ENCODE measurements at places on chromosomes 1 and 21.

- DNase-seq: no peak
These were observed 16.1 kb upstream of the KCNA3 start for GRCh38 chr1:110690709-110691365.

GRCh38 chr1:11061652-11062365, 2.0 kb upstream of the SRM start:
- no peak for DNase-seq

DNA sequence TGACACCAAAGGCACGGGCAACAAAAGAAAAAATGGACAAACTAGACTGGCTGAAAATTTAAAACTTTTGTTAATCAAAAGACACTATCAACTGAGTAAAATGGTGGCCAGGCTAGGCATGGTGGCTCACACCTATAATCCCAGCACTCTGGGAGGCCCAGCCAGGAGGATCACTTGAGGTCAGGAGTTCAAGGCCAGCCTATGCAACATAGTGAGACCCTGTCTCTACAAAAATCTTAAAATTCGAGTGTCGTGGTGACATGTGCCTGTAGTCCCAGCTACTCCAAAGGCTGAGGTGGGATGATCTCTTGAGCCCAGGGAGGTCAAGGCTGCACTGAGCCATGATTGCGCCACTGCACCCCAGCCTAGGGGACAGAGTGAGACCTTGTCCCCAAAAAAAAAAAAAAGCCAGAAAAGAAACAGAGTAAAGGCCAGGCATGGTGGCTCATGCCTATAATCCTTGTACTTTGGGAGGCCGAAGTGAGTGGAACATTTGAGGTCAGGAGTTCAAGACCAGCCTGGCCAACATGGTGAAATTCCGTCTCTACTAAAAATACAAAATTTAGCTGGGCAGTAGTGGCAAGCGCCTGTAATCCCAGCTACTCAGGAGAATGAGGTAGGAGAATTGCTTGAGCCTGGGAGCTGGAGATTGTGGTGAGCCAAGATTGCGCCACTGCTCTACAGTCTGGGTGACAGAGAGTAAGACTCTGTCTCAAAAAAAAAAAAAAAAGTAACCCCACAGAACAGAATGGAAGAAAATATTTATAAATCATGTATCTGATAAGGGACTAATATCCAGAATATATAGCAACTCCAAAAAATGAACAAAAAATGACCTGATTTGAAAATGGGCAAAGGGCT, 8.0 kb downstream of the TUT4 start:
- no peak for DNase-seq

DNA sequence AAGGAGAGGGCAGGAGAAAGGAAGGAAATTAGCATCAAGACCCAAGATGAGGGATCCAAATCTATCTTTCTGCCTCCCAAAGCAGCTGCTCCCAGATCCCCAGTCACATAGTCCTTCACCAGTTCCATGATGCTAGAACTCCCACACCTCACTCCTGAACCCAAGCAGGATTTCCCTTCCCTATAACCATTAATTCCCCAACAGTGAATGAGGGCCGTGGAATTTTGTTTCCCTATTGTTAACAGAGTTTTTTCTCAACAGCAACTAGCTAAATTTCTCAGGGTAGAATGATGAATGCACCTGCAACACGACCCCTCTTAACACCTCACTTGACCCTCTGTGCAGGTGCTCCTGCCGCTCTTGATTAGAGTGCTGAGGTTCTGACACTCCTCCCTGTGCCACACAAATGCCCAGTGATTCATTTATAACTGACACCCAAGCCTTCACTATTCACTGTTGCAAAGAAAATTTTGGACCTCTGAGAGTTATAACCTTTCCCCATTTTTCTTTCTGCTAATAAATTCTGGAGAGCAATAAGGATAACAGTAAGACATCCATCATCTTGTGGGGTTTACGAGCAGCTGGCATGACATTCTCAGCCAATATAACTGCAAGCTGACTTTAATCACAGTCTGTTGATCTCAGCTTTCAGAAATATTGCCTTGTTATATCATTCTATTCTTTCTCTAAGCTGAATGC, 25.4 kb upstream of the NPL start:
- no peak for DNase-seq

DNA sequence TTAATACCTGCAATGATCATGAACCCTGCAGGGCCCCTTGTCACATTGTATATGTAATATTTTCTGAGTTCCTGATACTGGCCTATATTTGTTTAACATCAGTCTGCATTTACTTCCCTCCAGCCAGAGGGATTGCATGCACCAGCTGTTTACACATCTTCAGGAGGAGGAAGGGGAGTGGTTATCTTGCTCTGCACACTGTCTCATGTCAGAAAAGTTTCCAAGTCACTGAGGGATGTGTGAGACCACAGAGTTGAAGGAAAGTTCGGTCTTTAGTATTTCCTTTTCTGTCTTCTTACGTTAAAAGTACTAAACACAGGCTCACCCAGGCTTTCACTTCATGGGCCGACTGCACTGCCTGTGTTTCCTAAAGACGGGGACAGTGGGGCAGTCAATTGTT, 574.1 kb downstream of the LMO4 start:
- DNase-seq: peak; percentile 35

DNA sequence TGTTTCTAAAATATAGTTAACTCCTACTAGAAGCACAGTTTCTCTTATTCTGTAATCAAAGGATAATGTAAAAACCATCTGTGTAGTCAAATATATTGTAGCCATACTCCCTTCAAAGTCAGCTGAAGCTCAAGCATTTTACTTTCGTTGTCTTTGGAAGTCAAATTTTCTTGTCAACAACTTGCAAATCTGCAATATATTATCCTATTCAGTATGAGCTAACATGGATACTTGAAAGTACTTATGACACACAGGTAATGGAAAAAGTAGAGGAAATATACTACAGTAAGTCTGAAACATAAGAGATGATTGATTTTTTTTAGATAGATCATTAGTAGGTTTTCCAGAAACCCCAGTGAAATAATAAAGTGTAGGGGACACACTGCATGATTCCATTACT, 121.5 kb downstream of the COL24A1 start:
- DNase-seq: no peak

DNA sequence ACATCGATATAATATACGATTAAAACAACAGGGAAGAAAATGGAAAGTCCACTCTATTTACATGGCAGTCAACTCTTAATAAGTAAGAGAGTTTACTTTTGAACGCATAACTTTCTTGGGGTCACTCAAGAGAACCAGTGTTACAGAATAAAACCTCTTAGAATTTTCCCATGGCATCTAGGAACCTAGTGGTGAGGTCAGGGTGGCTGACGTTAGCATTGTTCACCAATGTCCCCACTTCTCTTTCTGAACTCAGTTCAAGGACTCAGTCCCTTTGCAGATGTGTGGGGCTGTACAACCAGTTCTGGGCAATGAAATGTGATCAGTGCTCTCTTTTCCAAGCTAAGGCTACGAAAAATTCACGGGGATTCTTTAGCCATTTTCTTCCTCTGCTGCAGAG, 2.6 kb upstream of the RNF2 start:
- DNase-seq: no peak

- no peak for DNase-seq
These were observed 58.3 kb upstream of the FASLG start for GRCh38 chr1:172600615-172601014.

DNA sequence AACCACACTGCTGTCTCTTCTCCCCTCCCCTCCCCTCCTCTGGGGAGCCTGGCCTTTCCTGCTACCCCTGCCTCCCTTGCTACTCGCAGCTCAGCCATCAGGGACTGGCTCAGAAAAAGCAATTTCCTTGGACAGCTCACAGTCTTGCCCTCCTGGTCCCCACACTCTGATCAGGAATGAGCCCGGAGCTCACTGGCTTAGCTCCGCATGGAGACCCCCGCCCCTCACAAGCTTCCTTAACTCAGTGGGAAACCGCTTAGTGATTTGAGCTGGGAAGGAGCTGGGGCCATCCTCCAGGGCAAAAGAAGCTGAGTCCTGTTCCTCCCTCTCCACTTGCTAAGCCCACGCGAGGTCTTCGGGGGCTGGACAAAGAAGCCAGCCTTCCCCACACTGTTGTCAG, 70.3 kb upstream of the ACTL8 start:
- no peak for DNase-seq

DNA sequence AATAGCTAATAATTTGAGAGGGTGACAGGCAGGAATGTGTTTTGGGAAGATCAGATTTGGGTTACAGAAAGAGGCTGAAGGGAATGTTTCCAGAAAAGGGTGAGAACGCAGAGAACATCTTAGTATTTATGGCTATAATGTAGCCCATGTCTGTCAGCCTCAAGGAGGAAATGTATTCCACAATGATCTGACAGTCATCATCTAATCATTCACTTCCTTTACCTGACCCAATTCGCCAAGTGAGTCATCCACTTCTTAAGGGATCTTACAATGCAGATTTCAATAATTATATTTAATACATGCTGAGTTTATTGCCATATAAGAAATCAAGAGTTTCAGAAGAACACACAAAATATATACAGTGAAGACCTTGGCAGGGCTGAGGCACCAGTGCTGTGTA, 10.8 kb downstream of the TRIM45 start:
- DNase-seq: no peak

DNA sequence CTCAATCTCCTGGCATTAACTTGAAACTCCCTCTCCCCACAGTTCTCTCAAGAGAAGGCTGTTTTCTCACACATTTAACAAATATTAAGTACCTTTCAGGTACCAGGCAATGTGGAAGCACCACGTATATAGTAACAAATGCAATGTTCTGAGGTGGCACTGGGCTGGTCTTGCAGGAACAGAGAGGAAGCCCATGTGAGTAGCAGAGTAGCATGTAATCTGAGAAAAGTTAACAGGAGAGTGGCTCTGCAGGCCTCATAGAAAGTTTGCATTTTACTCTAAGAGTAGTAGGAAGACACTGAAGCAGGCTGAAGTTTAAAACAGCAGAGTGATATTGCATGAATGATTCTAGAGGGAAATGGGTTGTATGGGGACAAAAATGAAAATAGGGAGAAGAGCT, 21.0 kb downstream of the ZNF281 start:
- DNase-seq: no peak

All from CD4-positive, alpha-beta T cell treated with Interleukin-15 for 1 hour (primary cell).